ENCODE measurements at places on chromosomes 5 and 9.
A peak's percentile ranks its signal among the peaks of the same experiment; 100 is the strongest.

- no peak for DNase-seq
These were observed 61.9 kb downstream of the DENND1A start for GRCh38 chr9:123868002-123868401.

DNA sequence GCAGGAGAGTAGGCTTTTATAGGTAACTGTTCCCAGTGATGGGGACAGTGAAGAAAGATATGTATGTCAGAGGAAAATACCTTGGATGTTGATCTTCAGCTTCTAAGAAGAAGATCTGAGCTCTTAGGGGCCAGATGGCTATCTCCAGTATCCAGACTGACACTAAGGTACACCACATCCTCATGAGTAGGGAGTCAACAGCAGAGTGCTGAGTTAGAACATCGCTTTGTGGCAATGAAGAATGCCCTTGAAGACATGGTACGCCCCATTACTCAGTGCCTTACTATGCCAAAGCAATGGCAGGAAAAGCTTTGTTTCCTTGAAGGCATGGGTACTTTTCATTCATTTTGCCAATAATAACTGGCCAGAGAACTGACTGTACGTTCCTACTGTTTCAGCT lies 263.7 kb downstream of the CEMIP2 start:
- no peak for DNase-seq

DNA sequence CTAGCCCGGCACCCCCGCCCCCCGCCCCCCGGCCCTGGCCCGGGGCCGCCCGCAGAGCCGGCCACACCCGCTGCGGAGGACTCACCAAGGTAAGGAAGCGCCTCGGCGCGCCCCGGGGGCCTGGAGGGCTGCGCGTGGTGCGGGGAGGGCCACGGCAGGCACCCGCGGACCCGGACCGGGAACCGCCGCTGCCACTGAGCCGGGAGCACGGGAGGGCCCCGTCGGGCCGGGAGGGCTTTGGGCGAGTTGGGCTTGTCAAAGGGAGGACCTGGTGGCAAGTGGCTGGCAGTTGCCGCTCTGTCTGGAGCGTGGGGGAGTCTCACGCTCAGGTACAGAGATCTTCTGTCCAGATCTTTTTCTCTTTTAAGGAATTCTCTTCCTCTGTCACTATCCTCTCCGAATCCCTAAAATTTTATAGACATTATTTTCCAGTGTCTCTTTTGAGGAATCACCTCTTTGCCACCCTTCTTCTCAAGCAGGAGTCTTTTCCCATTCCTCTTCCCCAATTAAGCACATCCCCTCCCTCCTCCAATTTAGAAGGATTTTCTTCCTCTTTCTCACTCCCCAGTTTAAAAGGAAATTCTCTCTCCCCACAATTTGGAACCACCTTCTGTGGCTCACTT lies 11.3 kb upstream of the LHX2 start:
- DNase-seq: peak; percentile 10

DNA sequence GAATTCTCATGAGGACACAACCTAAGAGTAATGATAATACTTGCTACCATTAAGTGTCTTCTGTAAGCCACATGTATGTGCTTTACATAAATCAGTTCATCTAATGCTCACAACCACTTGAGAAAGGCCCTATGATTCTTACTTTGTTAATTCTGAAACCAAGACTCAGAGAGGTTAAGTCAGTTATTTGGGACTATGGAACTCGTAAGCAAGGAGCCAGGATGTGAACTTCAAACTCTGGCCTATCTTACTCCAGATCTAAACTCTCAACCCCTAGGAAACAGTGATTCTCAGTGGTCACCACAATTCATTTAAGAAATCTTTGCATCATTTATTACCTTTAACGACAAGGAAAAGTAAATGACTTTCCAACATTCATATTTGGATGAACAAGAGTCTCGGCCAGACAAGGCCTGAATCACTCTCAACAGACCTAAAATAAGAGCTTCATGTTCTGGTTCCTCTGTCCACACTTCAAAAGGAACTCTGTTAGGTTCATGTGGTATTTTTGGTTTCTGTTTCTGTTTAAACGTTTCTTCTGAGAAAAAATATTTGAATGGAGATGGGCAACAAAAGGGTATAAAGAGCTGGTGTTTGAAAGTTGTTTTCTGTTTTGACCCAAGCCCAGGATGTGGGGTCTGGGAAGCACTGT lies 104.8 kb downstream of the LPAR1 start:
- no peak for DNase-seq

- DNase-seq: peak; percentile 89
These were observed 112.0 kb upstream of the CTNND2 start for GRCh38 chr5:12016159-12016746.

GRCh38 chr5:106880656-106881055 lies 790.1 kb downstream of the EFNA5 start:
- no peak for DNase-seq

DNA sequence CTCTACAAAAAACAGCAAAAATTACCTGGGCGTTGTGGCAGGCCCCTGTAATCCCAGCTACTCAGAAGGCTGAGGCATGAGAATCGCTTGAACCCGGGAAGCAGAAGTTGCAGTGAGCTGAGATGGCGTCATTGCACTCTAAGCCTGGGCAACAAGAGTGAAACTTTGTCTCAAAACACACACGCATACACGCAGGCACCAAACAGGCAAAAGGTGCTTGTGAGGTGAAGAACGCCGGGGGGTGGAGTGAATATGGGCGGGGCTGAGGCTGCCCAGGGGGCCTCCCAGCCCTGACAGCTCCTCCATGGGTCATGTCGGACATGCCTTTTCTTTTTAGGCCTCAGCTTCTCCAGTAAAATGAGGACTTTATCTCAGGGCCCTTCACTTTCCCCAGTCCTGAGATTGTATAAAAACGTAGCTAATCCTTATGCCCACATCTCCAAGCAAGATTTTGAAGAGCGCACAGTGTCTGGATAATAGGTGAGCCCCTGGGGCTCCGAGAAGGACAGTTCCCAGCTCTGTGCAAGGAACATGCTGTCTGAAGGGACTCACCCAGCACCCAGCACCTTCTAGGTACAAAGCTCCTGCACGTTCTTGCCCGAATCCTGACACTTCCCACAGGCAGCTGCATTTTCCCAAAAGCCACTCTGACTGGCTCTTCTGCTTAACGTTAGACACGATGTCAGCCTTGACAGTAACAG lies 168.3 kb downstream of the COL23A1 start:
- no peak for DNase-seq

DNA sequence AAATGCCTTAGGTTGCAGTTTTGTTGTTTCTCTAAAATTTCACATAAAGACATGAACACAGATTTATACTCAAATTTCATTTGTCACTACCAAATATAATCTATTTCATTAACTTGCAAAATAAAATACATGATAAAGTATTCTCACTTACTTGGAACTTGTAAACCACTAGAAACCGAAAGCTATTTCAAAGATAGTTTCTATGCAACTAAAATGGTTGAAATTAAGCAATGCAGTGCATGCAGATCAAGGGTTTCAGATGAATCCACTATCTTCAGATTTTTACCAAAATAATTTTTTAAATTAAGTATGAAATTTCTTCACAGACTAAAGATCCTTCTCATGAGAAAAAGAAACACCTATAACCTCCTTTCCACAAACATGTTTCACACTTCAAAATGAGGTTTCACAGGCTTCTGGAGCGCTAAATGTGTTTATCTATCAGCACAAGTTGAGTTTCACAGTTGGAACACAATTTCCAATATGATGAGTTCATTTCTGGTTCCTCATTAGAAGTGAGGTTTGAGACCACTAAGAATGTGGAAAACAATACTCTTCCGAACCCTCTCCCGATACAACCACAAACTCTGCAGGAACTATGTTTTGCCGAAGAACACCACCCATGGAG lies 63.9 kb downstream of the EPB41L4A start:
- no peak for DNase-seq

GRCh38 chr9:73029346-73029745 lies 76.5 kb upstream of the ALDH1A1 start:
- DNase-seq: no peak

DNA sequence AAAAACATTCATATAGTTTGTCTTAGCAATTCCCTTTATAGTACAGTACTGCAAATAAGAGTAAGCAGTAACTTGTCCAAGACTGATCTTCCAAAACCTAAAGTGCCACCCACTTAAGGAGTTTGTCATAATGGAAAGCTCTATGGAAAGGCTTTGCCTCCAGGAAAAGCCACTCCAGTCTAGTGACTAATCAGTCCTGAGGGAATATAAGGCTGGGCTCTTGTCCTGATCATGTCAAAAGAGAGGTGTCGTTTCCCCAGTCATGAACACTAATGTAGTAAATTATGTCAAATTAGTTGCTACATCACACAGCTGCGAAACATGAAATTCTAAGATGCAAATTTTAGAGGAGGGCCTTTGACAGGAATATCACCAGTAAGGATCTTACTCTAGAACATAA lies 271.6 kb downstream of the GABRB2 start:
- no peak for DNase-seq

GRCh38 chr9:102237094-102237493 lies 498.6 kb upstream of the GRIN3A start:
- DNase-seq: no peak

- DNase-seq: no peak
These were observed 47.3 kb downstream of the PWWP2A start for GRCh38 chr5:160071916-160072315.

- DNase-seq: no peak
These were observed 61.4 kb downstream of the PTPDC1 start for GRCh38 chr9:94145640-94146039.

DNA sequence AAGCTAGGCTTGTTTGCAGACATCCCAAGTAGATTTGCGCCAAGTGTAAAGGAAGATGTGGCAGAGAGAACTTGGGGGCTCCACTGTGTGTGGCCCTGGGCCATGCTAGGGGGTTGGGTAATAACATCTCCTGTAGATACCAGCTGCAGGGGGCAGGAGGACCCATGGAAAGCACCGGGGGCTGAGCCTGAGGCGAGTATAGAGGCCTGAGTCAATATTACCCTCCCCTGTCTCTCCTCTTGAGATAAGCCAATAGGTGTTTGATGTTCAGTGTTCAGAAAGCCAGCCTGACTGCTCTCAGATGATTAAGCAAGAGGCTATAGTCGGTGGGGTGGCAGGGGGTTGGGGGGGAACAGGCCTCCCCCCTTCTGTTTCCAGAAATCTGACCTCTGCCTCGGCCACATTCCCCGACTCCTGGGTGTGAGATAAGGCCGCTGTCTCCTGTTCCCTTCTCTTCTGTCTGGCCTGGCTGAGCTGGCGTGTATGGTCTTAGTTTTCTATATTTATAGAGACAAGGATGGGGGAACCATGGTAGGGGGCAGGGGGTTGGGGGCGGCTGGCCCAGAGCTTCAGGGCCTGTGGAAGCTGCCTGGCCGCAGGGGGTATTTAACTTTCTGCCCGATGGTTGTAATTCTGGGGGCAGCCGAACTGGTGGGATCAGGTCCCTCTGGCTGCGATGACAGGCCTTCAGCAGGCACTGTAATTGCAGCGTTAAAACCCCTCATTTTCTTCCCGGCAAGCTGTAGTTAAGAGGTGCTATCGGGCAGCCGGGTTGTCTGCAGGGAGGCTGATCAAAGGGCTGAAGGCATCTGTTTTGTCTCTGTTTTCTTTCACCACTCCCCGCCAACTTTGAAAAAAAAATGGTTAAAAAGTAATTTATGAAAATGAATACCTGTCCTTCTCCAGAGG lies 292.0 kb downstream of the NSG2 start:
- DNase-seq: no peak

GRCh38 chr5:39464088-39464487 lies 39.3 kb upstream of the DAB2 start:
- no peak for DNase-seq

DNA sequence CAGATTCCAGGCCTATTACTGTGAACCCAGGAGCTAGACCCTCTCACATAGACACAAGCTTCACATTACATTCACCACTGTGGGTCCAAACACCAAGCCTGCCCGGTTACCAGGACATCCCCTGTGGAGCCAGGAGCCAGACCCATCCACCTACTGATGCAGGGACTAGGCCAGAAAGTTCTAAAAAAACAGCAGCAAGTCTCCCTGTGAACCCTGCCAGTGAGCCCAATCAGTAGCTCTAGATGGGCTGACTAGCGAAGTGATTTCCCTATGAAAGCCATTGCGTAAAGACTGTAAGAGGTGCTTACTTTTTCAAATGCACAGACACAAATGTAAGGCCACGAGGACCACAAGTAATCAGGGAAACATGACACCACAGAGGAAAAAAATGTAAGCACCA lies 352.3 kb downstream of the TMEM161B start:
- no peak for DNase-seq

DNA sequence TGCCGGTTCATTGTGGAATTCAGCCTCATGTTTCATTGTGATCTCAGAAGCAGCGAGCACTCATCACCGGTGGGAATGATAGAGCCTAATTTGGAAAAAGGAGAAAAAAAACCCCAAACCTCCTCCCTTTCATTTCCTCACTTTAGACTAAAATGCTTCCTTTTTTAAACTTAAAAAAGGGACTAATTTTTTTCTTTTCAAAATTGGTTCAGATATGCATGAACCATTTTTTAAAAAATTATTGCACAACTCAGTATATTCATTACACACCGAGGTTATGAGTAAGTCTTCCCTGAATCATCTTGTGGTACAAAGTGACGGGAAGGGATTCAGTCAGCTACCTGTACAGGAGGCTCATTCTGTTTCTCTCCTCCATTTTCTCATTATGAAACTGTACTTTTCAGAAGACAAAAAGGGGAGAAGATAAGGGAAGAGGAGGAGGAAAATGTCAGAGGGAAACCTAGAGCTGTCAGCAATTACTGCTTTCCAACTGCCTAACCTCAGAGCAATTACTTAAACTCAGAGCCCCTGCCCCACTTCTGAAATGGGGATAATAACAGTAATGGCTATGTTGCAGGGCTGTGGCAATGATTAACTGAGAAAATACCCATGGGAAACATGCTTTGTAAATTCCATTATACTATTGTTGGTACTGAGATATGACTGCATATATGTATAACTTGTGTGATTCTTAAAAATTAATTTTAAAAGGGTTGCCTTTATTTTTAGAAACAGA lies 24.0 kb downstream of the GALNT10 start:
- no peak for DNase-seq

- peak; percentile 37 for DNase-seq
These were observed 103.2 kb downstream of the SNCAIP start for GRCh38 chr5:122415030-122415800.

DNA sequence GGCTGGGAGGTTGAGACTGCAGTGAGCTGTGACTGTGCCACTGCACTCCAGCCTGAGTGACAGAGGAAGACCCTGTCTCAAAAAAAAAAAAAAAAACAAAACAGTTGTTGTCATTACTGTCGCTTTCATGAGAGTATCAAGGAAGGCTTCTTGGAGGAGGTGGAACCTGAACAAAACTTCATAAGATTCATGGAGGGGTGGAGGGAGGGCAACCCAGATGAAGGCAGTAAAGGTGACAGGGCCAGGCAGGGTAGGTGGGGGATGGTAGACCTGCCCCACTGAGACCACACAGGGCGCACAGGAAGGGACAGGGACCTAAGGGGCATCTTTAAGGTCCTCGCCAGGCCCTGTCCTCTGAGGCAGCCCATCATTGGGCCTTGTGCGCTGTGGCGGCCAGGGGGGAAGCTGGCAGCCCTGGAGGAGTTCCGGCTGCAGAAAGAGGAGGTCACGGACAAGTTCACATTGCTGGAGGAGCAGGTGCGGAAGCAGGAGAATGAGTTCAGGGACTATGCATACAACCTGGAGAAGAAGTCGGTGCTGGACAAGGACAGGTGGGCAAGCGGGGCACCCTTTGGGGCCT lies 3.5 kb downstream of the CFAP157 start:
- DNase-seq: no peak

GRCh38 chr9:32886021-32886420 lies 102.7 kb downstream of the TMEM215 start:
- no peak for DNase-seq

GRCh38 chr5:179837076-179838011 lies 16.6 kb downstream of the SQSTM1 start:
- DNase-seq: no peak

Data from NCI-H2171 treated with DMSO at 0.1 percent for 48 hours (cell line).